Fibroblast of skin of left biceps (primary cell): ENCODE measurements at places on chromosomes 5 and 9.

- DNase-seq: no peak
These were observed 101.2 kb downstream of the RAPGEF6 start for GRCh38 chr5:131533836-131534235.

- DNase-seq: peak; percentile 50
These were observed 62.5 kb downstream of the CYFIP2 start for GRCh38 chr5:157328277-157328912.

DNA sequence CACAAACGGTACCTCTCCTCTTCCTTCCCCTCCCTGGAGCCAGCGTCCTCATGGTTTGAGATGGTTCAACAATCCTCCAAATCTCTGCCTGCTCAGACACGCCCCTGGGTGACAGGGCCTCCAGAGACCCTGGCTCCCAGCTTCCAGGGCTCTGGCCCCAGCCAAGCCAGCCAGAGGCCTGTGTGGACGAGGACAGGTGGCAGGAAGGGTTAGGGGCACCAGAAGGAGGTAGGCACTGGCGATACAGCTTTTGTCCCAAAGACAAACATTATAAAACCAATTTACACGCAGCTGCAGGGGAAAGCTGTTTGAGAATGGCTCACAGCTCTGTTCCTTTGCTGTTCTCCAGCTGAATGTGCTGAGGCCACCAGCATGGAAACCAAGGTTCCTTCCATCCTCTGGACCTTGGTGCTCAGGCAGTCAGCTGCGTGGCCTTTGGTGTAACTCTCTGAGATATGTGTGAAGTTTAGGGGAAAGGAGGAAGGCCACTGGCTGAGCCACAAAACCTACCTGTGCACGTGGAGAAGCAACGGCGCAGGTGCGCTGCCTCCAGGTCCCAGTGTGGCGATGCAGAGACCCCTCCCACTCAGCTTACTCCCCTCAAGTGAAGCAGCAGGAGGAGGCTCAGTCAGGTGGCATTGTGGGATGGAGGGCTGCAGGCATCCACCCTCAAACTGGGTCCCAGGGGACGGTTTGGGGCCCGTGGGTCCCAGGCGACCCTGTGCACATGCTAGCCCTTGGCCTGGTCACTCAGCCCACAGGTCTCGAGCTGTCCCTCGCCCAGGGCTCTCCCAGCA, 4.3 kb upstream of the QRFP start:
- no peak for DNase-seq

DNA sequence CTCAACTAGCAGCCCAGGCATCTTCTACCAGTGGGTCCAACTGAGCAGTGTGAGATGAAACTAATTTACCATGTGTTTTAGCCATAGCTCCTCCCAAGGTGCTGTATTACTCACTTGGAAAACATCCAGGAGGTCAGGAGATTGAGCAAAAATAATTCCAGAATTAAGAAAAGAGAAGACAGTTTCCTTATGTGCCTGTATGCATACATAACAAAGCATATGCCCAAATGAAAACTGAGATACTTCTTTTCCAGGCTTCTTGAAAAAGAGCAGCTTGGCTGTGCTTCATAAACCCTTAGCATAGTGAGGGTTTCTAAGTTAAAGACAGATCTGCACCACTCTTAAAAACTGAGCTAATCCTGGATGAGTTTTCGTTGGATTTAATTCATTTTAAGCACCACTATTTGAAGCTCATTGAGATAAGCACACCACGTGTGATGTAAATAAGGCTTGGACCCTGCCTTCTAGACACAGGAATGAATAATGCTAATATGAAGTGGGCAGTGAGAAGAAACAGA, 119.4 kb downstream of the ADAMTS12 start:
- DNase-seq: peak; percentile 71

DNA sequence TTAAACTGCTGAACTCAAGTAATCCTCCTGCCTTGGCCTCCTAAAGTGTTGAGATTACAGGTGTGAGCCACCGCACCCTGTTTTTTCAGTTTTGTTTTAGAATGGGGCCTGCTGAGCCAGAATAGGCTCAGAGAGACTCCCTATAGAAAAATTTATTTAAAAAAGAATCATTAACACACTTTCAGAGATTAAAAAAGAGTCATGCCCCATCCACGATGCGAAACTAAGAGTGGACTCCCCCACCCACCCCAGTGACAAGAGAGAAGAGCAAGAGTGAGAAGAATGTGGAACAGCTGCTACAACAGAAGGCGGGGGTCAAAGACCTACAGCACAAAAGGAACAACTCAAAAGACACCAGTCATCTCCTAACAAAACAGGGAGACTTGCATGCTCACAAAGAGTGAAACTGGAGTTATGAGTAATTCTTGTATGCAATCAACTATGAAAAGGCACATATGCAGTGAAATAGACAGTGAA, 47.2 kb downstream of the GLDC start:
- no peak for DNase-seq

- DNase-seq: no peak
These were observed 283.1 kb upstream of the ADAMTSL1 start for GRCh38 chr9:18190671-18191374.

GRCh38 chr5:177983763-177984583, 12.1 kb downstream of the PROP1 start:
- no peak for DNase-seq

DNA sequence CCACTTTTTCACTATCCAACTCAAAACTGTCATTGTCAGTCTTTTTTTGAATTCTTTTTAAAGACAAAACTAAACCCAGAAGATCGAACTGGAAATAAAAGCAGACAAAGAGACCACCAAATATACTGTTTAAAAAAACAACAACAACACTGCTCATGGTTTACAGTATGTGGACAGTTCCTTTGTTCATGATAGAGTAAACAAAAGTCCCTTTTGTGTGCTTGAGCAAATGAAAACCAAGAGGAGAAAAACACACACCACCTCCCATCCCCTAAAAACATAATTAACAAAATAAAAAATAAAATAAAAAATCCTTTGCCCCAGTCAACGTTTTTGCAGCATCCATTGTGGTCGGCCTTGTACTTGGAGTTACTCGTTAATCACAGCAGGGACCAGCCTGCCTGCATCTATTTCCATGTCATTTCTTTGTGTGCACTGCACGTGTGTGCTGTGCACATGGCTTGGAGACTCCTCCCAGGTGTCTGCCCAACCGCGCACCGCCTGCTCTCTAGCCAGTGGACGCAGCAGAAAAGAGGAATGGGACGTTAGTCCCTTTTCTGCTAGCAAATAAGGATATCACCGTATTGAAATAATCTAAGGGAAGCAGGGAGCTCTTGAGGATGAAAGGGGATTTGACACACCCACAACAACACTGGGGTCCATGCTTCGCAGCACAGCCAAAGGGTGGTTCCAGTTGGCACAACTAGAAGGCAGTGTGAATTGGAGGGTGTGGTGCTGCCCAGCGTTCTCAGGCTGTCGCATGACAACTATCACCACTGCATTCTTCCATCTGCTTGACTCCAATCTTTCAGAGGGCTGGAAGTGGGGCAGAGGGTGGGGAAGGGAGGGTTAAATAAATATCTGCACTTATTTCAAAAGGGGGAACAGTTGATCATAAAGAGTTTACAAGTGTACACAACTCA, 130.0 kb downstream of the SEMA6A start:
- no peak for DNase-seq

DNA sequence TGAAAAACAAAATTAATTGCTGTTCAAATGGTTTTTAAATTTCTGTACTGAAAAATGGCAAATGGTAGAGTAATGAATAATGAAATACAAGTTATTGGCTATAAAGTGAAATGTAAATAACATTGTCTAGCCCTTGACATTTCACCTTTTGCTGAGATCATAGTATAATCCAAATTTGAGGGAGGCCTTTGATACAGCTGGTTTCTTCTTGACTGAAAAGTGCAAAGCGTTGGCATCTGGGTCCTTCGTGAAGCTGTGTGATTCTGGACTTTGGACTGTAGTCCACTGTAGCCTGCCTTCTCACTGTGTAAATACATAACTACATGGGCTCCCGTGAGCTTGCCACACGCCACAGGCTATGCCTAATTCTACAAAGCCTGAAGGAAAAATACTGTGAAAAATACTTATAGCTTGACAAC, 52.3 kb downstream of the ARHGEF28 start:
- DNase-seq: no peak

- no peak for DNase-seq
These were observed 481.9 kb downstream of the CHSY3 start for GRCh38 chr5:130386155-130386554.

DNA sequence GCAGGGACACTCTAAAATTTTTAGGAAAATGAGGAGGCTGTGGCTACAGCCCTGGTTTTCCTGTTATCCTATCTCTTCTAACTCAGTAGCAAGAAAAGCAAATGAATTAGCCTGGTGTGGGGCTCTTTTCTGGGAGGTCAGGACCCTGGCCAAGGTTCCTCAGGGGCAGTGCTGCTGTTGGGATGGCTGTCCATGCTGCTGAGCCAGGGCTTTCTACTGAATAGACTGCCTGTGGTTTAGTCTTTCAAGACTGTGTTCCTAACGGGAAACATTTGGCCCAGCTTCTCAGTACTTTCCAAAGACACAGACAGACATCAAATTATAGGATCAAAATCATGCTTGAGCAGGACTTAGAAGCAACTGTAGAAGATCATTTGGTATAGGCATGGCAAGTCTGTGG, 18.1 kb downstream of the TNC start:
- DNase-seq: no peak

- DNase-seq: no peak
These were observed 538.2 kb upstream of the ZNF462 start for GRCh38 chr9:106324591-106325280.

DNA sequence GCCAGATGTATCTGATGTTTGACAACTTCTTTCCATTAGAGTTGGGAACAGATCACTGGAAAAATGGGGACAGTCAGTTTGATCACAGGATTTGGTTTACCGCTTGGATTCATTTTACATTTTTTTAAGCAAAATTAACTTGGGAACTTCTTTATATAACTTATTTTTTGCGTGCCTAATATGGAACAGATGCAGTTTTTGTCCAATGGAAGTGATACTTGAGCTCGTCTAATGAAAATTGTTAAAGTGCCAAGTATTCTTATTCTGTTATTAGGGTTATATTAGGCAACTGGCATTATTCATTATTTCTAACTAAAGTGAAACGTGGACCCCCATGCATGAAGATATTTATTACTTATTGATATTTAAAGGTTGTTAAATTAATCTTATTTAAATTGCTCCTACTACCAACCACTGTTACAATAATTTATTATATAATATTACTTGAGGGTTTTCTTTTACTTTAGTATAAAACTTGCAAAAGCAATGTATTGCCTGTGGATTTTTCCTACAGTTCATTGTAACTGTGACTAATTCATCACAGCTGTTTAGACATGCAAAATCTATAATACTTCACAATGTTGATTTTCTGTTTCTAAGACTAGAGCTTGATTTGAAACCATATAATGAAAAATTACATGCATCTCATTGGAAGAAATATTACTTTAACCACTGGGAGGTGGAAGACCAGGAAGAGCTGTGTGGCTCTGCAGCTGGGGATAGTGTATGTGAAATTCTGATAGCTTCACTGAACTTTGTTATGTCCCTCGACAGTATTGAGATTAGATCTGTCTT, 787.3 kb upstream of the WWC1 start:
- no peak for DNase-seq

DNA sequence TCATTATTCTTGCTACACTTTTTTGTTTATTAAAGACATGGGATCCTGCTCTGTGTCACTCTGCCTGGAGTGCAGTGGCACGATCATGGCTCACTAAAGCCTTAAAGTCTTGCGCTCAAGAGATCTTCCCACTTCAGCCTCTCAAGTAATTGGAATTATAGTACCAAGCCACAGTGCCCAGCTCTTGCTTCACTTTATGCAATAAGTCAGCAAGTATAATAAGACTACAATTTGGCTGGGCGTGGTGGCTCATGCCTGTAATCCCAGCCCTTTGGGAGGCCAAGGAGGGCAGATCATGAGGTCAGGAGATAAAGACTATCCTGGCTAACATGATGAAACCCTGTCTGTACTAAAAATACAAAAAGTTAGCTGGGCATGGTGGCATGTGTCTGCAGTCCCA, 5.9 kb downstream of the C9orf153 start:
- no peak for DNase-seq

- DNase-seq: no peak
These were observed 38.3 kb upstream of the FAM120AOS start for GRCh38 chr9:93491593-93492232.

- no peak for DNase-seq
These were observed 132.5 kb upstream of the FER start for GRCh38 chr5:108615216-108615615.

- DNase-seq: no peak
These were observed 1633.8 kb downstream of the MAT2B start for GRCh38 chr5:165139262-165139661.

DNA sequence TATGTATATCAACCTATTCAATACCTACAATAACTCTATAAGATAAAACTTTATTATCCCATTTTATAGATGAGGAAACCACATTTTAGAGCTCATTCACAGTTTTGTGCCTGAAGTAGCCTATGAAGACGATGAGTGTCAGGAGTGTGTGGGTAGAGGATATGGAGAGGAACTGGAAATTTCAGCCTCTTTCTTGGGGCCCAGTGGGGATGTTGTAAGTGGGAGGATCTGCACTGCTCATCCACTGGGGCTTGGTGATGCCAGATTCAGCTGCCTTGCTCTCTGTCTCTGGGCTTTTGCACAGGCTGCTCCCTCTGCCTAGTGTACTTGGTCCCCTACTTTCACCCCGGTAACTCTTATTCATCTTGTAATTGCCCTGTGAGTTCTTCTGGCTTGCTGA, 194.7 kb downstream of the SREK1 start:
- DNase-seq: no peak

DNA sequence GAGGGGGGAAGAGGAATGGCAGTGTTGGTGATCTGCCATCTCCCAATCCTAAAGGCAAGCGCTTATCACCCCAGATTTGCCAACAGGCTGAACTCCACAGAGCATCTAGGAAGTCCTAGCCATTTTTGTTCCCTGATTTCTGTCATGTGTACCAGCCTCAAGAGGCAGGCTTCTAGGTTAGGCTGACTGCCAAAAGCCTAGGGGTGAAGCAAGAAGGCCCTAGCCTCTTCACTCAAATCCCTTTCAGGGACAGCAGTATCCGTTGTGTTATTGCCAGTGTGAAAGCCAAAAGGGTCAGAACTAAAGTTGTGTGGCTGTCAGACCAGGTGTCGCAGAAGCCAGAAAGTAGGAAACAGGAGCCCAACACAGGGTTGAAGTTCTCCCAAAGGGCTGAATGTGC, 14.7 kb downstream of the IGIP start:
- no peak for DNase-seq

GRCh38 chr5:80760680-80761079, 105.9 kb upstream of the DHFR start:
- no peak for DNase-seq

GRCh38 chr9:114149765-114150340, 5.5 kb upstream of the COL27A1 start:
- no peak for DNase-seq

GRCh38 chr5:65812648-65813047, 90.6 kb downstream of the NLN start:
- no peak for DNase-seq

DNA sequence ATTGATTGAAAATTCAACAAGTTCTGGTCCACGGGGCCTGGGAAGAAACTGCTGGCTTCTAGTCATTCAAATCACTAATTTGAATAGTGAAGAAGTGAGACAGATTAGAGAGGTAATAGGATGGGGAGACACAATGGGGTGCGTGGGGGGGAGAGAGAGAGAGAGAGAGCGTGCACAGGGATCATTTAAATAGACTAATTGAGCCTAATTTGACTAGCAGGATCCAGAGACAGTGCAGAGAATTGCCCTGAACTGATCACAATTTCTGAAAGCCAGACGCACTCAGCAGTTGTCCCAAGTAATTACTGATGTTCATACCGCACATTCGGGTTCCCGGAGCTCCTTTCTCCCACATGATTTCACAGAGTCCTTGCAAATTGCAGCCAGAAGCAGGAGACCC, 50.3 kb upstream of the C5orf58 start:
- no peak for DNase-seq
